ENCODE measurements at places on chromosomes 6 and 20. TPM values are rescaled to one million over a fixed set of nuclear protein-coding genes. Genes with fewer than 3 reads are reported as not detected.

Gene COL12A1
- total RNA-seq, result 31.5 TPM

Gene DLL1
- total RNA-seq, result 4.7 TPM

Gene KCNS1
- not detected for total RNA-seq

Gene FUCA2
- total RNA-seq, result 95.8 TPM

Gene F13A1
- 7.6 TPM for total RNA-seq

Gene TRIM40
- total RNA-seq, result not detected

Gene BPIFB4
- not detected for total RNA-seq

Gene SMIM8
- 3.4 TPM for total RNA-seq

Gene SLC12A5
- total RNA-seq, result not detected

Gene CTNNBL1
- 33.6 TPM for total RNA-seq

Gene TSPO2
- total RNA-seq, result not detected

Gene CNPY3
- 40.1 TPM for total RNA-seq

Gene CCN5
- total RNA-seq, result not detected

Gene TPD52L1
- total RNA-seq, result 0.83 TPM

Gene ALDH5A1
- 0.57 TPM for total RNA-seq

Gene SLC35B3
- 19.6 TPM for total RNA-seq

Gene ZBTB24
- 11.0 TPM for total RNA-seq

Gene SDC4
- total RNA-seq, result 126 TPM

Gene C6orf132
- 0.75 TPM for total RNA-seq

Gene SOX4
- total RNA-seq, result 6.2 TPM

Gene BTBD3
- total RNA-seq, result 21.7 TPM

Gene SLC17A3
- total RNA-seq, result not detected

Gene TAGAP
- not detected for total RNA-seq

Gene TRIM15
- total RNA-seq, result not detected

Gene SLC22A1
- total RNA-seq, result 0.19 TPM

Gene CLIC5
- not detected for total RNA-seq

Gene CRISP1
- not detected for total RNA-seq

Gene KCNG1
- total RNA-seq, result 0.71 TPM

Gene THEMIS
- total RNA-seq, result 0.26 TPM
